ENCODE measurements at places on chromosomes 7 and 10.

- DNase-seq = no peak
These were observed 278.8 kb downstream of the GPR158 start for GRCh38 chr10:25453619-25454018.

- no peak for DNase-seq
These were observed 499.7 kb downstream of the CALN1 start for GRCh38 chr7:71912476-71912875.

DNA sequence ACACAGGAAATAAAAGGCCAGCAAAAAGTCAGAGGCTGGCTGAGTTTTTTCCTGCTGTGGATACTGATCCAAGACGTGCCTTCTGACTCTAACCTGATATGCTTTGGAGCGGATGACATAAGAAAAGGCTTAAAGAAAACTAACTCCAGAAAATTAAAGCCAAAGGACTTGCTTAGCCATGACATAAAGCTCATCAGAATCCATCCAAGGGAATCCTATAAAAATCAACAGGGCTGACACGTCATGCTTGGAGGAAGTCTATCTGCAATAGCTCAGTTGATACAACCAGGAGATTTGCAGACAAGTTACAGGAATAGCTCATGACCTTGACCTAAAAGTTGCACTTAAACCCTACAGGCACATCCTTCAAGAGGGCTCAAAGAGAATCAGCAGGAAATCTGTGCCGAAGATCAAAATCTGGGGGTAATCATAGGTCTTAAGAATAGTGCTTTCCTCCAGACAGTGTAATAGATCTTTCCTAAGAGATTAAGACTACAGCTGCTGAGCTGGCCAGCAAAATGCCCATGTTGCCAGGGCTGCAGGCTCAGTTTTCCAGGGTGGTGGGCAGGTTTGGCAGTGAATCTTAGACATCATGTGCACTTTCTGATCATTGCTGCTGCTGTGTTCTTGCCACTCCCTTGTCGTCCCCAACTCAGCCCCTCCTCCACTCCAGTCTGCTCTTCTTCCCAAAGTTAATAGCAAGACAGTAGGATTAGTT, 111.5 kb upstream of the SVIL start:
- DNase-seq = no peak

DNA sequence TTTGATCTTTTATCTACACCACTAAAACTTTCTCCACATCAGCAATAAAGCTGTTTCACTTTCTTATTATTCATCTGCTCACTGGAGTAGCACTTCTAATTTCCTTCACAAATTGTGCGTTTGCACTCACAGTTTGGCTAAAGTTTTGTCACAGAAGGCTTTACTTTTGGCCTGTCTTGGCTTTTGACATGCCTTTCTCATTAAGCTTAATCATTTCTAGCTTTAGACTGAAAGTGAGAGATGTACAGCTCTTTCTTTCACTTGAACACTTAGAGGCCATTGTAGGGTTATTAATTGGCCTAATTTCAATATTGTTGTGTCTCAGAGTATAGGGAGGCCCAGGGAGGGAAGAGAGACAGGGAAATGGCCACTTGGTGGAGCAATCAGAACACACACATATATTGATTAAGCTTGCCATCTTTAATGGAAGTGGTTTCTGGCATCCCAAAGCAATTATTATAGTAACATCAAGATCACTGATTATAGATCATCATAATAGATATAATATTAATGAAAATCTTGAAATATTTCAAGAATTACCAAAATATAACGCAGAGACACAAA, 512.5 kb downstream of the ETV1 start:
- DNase-seq = no peak

GRCh38 chr7:35652124-35652523, 42.8 kb downstream of the HERPUD2 start:
- no peak for DNase-seq

DNA sequence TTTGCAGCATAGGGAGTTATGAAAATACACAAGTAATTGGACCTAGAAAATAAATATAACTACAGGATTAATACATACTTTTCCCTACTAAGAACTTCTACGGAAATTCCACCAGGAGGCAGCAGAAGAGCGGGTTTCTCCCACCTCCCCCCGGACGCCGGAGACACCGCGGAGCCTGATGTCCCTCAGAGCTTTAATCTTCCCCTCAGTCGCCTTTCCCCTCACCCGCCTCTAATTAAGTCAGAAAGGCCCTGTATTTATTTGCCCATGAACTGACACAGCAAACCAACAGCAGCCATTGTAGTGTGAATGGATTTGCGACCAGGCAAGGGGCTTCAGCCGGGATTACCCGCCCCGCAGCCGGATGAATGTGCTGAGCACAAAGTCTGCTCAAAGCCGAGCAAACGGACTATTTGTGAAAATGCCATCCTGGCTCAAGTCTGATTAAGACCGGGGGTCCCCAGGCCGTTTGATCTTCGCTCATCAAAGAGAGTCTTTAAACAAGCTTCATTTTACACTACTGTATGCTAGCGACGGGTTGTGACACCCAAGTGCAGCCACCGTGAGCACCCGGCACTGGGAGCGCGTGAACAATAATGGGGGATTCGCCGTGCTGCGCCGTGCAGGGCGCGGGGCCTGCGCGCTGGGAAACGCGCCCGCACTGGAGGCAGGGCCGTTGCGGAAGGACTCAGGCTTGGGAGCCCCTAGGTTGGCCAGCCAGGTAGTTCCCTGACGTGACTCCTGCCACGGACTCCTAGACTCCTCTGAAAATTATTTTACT, 5.6 kb upstream of the DKK1 start:
- DNase-seq = peak; percentile 82

DNA sequence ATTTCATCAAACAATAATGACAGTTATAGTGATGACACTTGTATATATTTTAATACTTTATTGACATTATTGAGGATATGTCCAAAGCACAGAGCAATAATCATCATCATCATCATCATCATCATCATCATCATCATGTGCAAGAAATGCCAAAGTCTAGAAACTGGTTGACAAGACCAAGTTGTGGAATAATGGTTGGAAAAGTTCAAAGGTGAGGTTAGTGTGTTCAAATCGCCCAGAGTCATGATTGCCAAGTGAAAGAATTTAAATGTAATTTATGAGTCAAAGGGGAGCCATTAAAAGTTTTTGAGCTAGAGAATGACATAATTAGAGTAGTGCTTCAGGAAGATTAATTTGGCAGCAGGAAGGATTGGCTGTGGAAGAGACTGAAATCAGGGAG, 852.4 kb downstream of the SORCS1 start:
- no peak for DNase-seq

DNA sequence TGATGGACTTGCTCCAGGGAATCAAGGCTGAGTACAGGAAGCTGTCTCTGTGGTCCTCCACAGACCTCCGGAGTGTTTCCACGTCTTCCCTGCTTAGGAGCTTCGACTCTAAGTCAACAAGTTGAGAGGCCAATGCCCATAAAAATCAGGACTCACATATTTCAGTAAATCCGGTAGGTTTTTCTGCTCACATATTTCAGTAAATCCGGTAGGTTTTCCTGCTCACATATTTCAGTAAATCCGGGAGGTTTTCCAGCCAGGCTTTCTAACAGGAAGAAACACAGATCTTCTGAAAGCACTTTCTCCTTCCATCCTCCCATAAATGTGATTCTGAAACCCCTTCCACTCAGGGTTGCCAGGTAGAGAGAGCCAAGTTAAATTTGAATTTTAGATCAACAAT, 340.1 kb upstream of the SHH start:
- DNase-seq = no peak

DNA sequence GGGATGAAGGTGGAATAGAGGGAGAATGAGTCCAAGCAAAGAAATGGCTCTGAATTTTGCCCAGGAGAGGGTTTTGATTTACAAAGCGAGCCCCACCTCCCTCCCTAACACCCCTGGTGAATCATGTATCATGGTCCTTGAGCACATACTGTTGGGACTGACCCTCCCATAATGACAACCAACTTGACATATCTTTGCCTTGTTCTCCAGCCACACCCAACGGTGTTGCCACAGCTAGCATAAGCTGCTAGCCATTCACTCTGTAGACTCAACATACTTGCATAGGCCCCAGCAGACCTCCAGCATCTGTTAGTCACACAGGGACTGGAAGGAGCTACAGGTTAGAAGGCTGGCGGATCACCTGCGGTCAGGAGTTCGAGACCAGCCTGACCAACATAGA, 538.5 kb downstream of the KCNMA1 start:
- DNase-seq = no peak

DNA sequence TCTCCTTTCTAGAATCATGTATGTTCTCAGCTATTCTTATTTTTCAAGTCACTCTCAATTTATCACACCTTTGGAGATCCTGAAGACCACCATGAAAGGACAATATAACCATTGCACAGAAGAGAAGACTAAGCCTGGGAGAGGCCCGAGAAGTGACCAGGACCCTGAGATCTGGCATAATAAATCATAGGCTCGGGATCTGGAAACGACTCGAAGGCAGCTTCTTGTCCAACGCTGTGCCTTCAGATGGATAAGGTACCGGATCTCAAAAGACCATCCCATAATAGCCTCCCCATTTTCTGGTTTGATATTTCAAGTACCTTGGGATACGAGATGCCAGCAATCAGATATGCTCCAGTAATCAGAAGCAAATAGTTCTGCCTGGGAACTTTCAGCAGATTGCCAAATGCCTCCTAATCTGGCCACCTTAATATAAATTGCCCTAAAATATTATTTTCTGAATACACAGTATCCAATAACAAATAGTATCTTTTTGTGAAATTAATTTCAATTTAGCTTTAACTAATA, 179.2 kb upstream of the ZMIZ1 start:
- DNase-seq = no peak

GRCh38 chr7:120996333-120996987, 7.9 kb downstream of the CPED1 start:
- DNase-seq = no peak

DNA sequence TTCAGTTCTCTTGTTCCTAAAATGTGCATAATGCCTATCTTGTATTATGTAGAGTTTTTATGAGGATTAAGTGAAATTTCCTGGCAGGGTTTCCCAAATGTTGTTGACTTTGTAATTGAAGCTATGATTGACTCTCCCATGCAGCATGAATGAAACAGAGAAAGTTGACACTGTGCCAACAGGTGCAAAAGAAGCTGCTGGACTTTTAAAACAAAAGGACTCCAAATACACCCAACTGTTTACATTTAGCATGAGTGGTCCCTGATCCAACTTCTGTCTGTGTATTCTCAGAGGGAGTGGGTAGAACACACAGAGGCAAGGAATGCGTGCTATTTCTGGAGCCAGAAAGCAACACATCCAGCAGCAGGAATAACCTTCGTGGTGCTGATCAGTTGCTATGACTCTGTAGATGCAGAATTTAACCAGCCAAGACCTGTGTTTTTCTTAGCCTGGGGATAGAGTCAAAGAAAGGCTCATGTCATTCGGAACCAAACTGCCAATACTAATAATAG, 14.4 kb upstream of the RBM20 start:
- DNase-seq = no peak

DNA sequence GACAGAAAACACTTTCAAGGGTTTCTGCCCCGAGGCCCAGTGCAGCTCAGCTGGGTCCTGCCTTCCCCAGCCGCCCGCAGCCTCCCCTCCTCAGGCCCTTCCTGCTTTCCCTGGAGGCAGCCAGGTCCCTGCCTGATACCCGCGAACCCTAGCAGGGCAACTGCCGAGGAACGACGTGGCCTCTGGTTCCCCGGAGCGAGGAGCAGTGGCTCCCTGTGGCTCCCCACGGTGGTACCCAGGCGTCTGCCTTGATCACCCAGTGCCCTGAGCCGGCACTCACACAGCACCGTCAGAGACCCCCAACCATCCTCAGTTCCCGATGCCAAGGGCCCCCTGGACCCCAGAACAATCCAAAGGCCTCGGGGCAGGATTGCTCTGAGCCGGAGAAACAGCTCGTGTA, 58.3 kb downstream of the CFAP46 start:
- no peak for DNase-seq

DNA sequence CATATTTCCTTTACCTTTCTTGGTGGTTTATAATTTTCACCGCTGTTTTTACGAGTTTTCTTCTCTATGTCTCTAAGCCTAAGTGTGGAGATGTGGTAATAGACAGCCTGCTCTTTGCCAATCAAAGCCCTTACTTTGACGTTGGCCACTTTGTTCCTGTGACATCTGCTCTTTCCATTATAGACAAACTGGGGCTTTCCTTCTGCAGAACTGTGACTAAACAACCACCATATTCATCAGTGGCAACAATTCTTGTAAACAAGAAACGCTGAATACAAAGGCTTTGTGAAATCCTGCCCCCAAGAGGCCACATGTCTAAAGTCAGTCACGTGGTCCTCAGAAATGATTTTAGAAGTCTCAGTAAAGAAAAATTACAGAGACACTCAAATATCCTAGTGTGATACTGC, 59.6 kb upstream of the CAPZA2 start:
- peak; percentile 14 for DNase-seq

- no peak for DNase-seq
These were observed 63.4 kb upstream of the BET1 start for GRCh38 chr7:94067506-94067905.

GRCh38 chr7:21844742-21845141, 101.0 kb downstream of the CDCA7L start:
- DNase-seq = no peak

DNA sequence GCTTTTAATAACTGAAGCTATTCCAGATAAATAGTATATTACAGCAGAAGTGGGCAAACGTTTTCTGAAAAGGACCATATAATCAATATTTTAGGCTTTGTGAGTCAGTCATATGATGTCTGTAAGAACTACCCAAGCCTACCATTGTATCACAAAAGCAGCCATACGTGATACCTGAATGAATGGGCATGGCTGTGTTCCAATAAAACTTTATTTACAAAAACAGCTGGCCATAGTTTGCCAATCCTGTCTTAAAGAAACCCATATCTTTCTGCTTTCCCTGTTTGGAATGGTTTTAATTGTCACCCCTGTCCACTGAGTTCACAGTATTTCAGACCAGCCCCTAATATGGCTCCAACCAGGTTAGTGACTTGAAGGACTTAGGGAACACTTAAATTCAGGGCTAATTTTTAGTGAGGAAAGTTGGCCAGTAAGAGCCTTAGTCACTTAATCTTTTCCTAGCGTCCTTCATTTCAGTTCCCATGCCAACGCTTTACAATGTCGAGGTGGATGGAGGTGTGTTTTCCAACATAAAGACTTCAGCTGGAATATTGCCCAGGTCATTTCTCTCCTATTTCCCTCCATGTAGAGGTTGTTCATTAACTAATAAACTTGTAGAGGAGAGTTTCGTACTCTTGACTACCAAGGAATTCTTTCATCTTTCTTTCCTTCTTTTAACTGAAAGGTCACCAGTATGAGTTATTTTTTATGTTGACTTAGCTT, 184.5 kb downstream of the TRIL start:
- no peak for DNase-seq

- DNase-seq = peak; percentile 78
These were observed 594 bp downstream of the CNNM1 start for GRCh38 chr10:99329554-99330346.

GRCh38 chr10:1153805-1154351, 97.7 kb downstream of the WDR37 start:
- DNase-seq = peak; percentile 62

DNA sequence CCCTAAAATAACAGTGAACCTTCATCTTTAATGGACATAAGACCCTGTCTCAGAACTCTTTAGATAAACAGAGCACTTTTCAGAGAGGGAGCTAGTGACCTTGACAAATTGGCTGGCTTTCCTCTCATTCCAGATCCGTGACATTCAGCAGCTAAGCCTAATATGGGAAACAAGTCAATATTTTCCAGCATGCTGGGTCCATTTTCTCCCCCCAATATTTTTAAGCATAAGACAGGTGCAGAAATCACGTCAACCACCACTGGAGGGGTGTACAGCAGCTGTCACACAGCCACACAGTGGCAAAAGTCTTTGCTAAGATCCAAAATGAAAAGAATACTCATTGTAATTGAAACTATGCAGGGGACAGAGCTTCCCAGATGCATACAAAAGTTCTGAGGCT, 26.1 kb downstream of the LRRTM3 start:
- no peak for DNase-seq

Measured in H7 (cell line).